ENCODE measurements at places on chromosomes 13 and 19.
A peak's percentile ranks its signal among the peaks of the same experiment; 100 is the strongest.

- DNase-seq, result no peak
Measured at GRCh38 chr13:85427416-85427815, 371.8 kb downstream of the SLITRK6 start.

DNA sequence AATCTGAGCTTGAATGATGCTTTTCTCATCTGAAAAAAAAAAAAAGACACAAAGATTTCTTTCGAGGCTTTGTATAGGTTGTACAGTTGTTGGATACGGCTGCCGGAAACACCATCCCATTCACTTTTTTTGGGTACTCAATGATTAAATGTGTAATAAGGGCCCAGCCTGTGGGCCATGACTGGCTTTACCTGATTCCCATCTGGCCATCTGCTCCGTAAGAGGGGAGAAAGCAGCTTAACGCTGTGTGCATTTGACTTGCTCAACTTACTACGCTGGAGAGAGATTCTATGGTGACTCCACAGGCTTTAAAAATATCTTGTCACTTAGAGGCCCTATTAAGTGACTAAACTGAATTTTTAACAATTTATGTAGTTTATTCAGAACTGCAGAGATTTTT, 731 bp downstream of the ZNF558 start:
- no peak for DNase-seq

GRCh38 chr13:97072297-97072696, 78.0 kb upstream of the OXGR1 start:
- DNase-seq, result no peak

DNA sequence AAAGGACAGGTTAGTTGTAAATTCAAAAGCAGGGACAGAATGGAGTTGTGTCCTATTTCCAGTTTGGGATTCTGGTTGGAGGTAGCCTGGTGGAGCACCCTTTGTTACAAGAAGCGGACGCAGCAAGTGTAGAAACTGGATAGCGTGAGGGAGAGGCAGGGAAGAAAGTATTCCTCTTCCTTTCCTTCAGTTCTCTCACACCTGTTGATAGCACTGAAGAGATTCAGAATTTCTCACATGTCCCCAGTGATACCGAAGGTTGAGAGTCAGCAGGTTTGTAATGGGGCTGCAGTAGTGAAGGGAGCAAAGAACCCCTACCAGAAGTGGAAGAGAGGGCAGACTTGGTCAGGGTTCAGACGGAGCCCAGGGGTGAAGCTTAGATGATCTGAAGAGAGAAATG, 399.2 kb downstream of the SPRY2 start:
- no peak for DNase-seq

DNA sequence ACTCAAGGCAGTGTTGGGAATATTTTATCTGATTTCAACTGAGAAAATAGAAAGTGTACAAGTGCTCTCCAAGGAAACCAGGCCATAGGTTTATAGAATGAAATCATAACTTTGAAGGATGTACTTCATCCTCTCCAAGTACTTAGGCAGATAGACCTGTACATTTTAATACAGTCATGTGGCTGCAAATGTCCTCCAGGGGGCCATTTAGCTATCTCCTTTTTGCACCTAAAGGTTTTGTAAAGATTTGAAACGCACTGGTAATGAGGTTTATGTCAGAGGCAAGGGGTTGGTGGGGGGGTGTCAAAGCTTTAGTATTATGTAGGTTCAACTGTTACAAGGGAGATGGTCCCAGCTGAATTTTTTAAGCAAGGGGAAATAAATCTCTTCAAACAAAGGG, 364.4 kb downstream of the DCT start:
- DNase-seq, result no peak

DNA sequence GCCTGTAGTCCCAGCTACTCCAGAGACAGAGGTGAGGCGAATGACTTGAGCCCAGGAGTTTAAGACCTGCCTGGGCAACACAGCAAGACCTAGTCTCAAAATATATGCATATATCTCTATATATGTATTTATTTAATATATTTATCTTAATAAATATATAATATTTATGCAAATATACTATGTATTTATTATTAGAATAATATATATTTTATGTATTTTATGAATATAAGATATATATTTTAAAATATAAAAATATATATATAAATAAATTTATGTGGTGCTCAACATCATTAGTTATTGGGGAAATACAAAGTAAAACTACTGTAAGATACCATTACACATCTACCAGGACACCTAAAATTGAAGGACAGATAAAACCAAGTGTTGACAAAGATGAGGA, 58.1 kb upstream of the IPO5 start:
- no peak for DNase-seq

DNA sequence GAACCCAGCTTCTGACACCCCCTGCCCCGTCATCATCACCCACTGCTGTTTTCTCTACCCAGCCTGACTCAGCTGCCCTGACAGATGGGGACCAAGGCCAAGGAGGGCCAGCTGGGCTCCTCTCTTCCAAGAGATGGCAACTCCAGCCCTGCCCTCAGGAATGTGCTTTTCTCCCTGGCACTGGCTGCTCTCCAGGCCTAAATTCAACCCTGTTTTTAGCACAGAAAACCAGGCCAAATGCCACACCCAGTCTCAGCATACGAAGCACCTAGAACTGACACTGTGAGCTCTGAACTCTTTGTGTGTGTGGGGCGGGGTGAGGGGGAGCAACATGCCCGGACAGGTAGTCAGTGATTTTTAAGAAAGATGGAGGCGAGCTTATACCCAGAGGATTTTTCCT, 23.4 kb upstream of the IGFL1 start:
- DNase-seq, result no peak

GRCh38 chr19:6271721-6272410, 7.9 kb downstream of the MLLT1 start:
- DNase-seq, result peak; percentile 59

- DNase-seq, result no peak
Measured at GRCh38 chr13:53141336-53141735, 112.7 kb downstream of the OLFM4 start.

- no peak for DNase-seq
Measured at GRCh38 chr19:16061943-16062342, 14.4 kb upstream of the TPM4 start.

All from muscle of arm (tissue), 14 donors.